Omental fat pad (tissue), 4 donors: ENCODE measurements at places on chromosomes 4 and X.

DNA sequence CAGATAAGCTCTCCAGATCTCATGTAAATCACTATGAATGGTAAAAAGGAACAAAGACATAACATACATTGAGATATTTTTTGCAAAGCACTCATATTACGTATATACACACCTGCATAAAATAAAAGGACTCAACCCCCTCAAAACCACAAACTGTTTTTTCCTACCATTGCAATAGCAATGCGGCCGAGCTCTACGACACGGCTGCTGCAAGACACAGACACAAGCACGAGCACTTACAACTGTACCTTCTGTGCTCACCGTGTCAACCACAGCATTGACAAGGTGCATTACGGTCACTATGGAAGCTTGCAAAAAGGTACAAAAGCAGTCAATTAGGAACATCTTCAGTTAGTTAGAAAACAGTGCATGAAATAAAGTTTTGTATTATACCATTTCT, 37.1 kb upstream of the MTNR1A start:
- no peak for DNase-seq

DNA sequence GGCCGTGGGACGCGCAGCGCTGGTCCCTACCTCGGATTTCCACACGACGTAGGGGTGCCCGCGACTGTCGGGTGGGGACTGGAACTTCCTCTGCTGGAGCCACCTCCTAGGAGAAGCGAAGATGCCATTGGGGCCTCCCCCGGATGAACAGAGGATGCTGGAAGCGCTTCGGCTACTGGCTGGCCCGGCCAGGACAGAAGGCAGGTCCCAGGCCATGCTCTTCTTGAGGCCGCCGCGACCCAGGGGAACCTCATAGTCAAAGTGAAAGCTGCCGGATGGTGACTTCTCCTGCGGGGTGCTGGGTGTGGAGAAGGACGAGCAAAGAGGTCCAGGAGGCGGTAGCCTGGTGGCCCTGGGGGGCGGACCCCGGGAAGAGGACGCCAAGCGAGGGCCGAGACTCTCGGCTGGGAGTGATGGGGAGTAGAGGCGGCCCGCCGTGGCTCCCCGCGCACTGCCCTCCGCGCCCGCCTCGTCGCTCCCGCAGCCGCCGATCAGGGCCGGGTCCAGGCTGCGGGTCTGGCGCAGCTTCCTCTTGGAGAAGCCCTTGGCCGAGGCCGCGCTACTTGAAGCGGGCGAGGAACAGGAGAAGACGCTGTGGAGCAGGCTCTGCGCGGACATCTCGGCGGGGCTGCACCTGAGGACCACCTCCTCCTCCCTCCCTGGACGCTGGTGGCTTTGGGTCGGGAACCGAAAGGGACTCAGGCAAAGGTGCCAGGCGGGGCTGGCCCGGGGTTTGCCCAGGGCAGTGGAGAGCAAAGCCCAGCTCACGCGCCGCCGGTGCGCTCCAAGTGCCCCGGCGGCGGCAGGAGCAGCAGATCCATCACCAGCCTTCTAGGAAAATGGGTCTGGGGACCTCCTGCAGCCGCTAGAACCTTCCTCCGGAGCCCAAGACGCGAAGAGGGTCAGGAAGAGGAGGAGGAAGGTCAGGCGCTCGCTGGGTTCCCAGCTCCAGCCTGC, 1.2 kb downstream of the ARHGAP6 start:
- DNase-seq: no peak

DNA sequence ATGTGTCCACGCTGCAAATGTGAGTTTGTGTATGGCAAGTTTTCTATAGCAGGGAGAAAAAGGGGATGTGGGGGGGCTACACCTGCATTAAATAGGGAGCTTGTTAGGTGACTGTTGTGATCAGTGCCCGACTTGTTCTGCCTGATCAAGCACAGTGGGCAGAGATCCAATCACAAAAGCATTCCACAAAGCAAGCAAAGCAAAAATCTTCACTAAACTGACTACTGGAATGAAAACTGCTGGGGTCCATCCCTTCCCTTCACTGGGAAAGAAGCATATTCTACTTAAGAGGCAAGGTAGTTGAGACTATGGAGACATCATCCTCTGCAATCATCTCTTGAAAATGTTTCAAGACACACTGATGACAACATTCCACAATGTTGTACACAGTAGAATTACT, 5.2 kb downstream of the IRS4 start:
- no peak for DNase-seq

GRCh38 chr4:38163216-38164006, 203.2 kb downstream of the PTTG2 start:
- DNase-seq: no peak
